ENCODE measurements at places on chromosomes 4 and X. TPM values are rescaled to one million over a fixed set of nuclear protein-coding genes. Genes with fewer than 3 reads are reported as not detected.

DNA sequence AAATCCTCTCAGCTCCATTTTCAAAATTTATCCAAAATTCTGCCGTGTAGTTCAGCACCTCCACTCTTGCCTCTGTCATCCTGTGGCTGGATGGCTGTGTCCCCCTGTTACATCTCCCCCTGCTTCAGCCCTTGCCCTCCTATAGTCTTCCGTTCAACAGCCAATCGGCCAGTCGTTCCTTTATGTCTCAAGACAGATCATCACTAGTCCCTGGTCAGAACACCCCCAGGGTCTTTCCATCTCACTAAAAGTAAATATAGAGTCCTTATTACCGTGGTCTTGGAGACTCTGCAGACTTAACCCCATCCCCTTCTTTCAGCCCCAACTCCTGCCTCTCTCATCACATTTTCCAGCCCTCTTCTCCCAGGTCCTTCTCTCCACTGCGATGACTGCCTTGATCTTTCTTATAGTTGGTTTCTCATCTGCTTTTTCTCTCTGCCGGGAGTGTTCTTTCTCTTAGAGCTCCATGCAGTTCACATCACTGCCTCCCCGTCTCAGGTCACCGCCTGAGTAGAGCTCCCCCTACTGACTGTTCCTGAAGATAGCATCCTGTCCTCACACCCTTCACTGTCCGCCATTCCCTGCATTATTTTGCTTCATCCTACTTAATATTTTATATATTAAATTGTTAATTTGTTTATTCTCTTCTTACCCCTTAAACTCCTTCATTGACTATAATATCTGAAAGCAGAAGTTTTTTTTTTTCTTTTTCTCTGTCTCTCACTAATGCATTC lies 736.9 kb upstream of the MAGEB2 start:
- H3K27ac ChIP-seq, result no peak overlapping the region
- no peaks in the 10 kb centered on the region for H3K4me1 ChIP-seq
- DNase-seq, result no peak
- no peak overlapping the region for H3K4me3 ChIP-seq

DNA sequence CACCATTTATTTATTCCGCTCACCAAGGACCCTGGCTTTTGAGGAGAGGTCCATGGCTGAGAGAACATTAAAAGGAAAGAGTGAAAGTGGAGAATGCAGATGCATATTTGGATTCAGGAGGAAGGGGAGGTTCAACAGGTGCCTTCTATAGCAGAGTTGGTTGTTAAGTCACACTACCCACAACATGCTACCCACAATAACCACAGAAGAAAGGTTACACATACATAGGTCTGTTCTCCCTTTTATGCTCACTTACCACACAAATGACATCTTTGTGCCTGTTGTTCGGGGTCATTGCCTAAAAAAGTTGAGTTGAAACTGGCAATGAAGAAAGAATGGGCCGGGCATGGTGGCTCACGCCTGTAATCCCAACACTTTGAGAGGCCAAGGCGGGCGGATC lies 587.4 kb downstream of the RPA4 start:
- H3K27me3 ChIP-seq, result no peaks in the 10 kb centered on the region
- no peak overlapping the region for H3K4me3 ChIP-seq
- no peaks in the 10 kb centered on the region for H3K4me1 ChIP-seq
- no peak for DNase-seq
- H3K36me3 ChIP-seq, result no peaks in the 10 kb centered on the region
- H3K27ac ChIP-seq, result no peak overlapping the region

UGT2B11 gene
- total RNA-seq, result not detected

FANCB gene
- total RNA-seq, result 1.6 TPM

GRCh38 chr4:2787230-2788100 lies 5.4 kb upstream of the SH3BP2 start:
- H3K27me3 ChIP-seq, result no peaks in the 10 kb centered on the region
- peak; percentile 51 for DNase-seq
- H3K4me3 ChIP-seq, result no peak overlapping the region

DNA sequence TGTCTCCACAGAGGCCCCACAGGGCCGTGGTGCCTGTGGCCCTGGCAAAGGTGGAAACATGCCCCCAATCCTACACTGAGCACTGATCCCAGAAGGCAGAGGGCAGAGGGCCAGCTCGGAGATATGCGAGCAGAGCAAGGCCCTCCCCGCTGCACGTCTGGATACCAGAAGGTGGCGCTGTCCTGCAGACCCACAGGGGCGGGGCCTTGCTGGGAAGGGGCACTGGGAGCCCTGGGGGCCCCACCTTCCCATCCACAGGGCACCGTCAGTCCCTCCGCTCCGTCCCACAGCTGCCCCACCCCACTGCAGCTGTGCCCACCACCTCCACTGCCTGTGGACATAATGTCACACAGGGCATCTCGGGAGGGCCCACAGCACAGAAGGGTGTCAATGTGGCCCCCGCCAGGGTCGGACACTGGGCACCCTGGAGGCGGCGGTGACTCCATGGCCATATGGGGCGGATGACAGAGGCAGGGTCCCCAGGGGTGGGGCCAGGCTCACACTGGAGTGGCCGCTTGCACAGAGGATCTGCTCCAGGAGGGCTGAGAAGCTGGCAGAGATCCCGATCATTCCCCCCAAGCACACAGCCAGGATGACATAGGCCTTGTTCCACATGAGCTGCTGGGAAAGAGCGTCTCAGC lies 4.8 kb downstream of the SLC49A3 start:
- peaks cover 6% of the 10 kb centered on the region for H3K27me3 ChIP-seq
- H3K4me3 ChIP-seq, result no peak overlapping the region
- peaks cover 41% of the 10 kb centered on the region for H3K4me1 ChIP-seq

DNA sequence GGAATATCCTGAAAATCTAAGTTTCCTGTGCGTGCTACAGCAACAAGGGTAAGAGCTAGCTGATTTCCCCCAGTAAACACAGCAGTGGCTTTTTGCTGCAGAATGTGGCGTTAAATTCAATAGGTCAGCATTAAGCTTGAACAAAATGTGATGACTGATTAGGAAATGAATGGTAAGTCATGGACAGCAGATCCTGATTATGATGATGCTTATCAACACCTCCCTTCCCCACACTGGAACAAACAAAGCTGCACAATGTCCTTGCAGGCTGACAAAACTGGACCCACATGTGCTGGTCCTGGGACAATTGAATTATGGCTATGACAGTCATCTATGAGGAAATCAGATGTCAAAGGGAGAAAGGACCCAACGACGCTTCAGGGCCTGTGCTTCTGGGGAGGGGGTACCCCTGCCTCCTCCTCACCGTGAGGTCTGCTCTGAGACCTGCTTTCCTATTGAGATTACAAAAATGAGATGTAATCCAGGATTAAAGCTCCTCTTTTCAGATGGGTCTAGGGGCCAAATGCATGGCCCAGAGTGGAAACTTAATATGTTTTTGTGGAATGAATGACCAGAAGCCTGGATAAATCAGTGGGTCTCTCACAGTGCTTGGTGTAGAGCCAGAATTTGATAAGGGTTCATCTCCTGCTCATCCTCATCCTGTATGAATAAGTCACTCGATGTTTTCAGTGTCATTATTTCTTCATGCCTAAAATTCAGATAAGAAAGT lies 32.0 kb upstream of the BOD1L1 start:
- H3K4me3 ChIP-seq, result no peak overlapping the region
- peaks cover 5% of the 10 kb centered on the region for H3K4me1 ChIP-seq
- H3K27ac ChIP-seq, result no peak overlapping the region
- no peaks in the 10 kb centered on the region for H3K36me3 ChIP-seq
- no peaks in the 10 kb centered on the region for H3K27me3 ChIP-seq

NUDT11 gene
- 0.20 TPM for total RNA-seq

GRCh38 chr4:125975861-125976397 lies 661.2 kb downstream of the FAT4 start:
- H3K27me3 ChIP-seq, result no peaks in the 10 kb centered on the region
- DNase-seq, result no peak
- no peak overlapping the region for H3K27ac ChIP-seq
- H3K36me3 ChIP-seq, result no peaks in the 10 kb centered on the region
- no peak overlapping the region for H3K4me3 ChIP-seq

GRCh38 chr4:143773998-143774895 lies 73.8 kb upstream of the FREM3 start:
- no peak overlapping the region for H3K4me3 ChIP-seq
- no peaks in the 10 kb centered on the region for H3K27me3 ChIP-seq
- no peaks in the 10 kb centered on the region for H3K36me3 ChIP-seq
- peak; percentile 7 for DNase-seq
- no peaks in the 10 kb centered on the region for H3K4me1 ChIP-seq

- H3K4me1 ChIP-seq, result no peaks in the 10 kb centered on the region
- H3K36me3 ChIP-seq, result no peaks in the 10 kb centered on the region
- H3K27ac ChIP-seq, result no peak overlapping the region
- H3K4me3 ChIP-seq, result no peak overlapping the region
- DNase-seq, result no peak
- no peaks in the 10 kb centered on the region for H3K27me3 ChIP-seq
Measured at GRCh38 chrX:81229229-81229628, 27.3 kb downstream of the SH3BGRL start.

- no peak for DNase-seq
- peaks cover 12% of the 10 kb centered on the region for H3K4me1 ChIP-seq
- no peak overlapping the region for H3K4me3 ChIP-seq
- H3K27me3 ChIP-seq, result no peaks in the 10 kb centered on the region
- no peak overlapping the region for H3K27ac ChIP-seq
- H3K36me3 ChIP-seq, result peaks cover 42% of the 10 kb centered on the region
Measured at GRCh38 chrX:47571896-47572295, 10.3 kb upstream of the TIMP1 start.

DRP2 gene
- total RNA-seq, result not detected

ADH1A gene
- not detected for total RNA-seq

DNA sequence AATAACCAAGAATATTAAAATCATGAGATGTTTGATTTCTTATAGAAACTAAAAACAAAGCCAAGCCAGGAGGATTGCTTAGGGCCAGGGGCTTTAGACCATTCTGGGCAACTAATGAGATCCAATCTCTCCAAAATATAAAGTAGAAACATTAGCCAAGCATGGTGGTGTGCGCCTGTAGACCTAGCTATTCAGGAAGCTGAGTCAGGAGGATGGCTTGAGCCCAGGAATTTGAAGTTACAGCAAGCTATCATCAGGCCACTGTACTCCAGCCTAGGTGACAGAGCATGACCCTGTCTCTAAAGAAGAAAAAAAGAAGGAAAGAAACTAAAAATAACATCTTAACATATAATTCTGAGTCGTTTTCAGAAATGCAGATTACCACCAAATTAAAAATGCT lies 96.7 kb downstream of the NAF1 start:
- no peak for DNase-seq
- H3K27me3 ChIP-seq, result no peaks in the 10 kb centered on the region

DNA sequence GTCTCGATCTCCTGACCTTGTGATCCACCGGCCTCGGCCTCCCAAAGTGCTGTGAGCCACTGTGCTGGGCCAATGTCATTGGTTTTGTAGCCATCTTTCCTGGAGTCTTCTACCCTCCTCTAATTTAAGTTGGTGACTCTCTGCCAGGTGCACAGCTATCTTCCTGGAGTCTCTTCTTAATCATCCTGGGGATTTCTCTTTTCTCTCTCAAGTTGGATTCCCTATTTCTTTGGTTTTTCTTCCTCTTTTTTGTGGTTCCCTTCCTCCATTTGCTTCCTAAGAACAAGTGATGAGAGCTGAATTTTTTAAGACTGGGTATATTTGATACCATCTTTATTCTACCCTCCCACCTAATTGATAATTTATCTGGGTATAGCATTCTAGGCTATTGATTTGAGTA lies 113.8 kb downstream of the SYNPO2 start:
- no peak overlapping the region for H3K27ac ChIP-seq
- H3K27me3 ChIP-seq, result no peaks in the 10 kb centered on the region
- H3K36me3 ChIP-seq, result no peaks in the 10 kb centered on the region
- no peaks in the 10 kb centered on the region for H3K4me1 ChIP-seq
- DNase-seq, result no peak
- no peak overlapping the region for H3K4me3 ChIP-seq

DNA sequence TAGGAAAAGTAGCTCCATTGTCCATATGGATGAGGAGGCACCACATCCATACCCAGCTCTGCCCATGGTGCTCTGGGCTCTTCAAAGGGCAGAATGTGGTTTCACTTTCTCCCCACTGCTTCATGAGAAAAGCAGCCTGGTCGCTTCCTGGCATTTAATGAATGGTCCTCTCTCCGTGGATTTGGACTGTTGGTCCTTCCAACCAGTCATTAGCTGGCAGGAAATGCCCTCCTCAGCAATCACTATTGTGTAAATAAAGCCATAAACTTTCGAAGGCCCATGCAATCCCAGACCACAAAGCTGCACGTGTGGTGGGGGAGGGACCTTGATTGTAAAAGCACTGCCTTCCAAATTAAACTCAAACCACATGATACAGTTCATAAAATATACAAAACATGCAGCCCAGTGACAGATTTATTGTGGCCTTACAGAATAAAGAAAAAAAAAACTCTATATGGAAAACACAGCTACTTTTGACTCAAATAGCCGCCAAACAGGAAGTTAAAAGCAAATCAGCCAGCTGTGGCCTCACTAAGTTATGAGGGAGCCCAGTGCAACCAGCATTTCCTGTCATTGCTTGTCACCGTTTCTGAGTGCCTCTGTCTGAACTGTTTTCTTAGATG lies 8.1 kb downstream of the MBNL3 start:
- peak overlapping the region; percentile 52 for H3K4me3 ChIP-seq
- no peaks in the 10 kb centered on the region for H3K36me3 ChIP-seq
- peak; percentile 15 for DNase-seq
- no peaks in the 10 kb centered on the region for H3K27me3 ChIP-seq
- H3K27ac ChIP-seq, result peak overlapping the region; percentile 65

DNA sequence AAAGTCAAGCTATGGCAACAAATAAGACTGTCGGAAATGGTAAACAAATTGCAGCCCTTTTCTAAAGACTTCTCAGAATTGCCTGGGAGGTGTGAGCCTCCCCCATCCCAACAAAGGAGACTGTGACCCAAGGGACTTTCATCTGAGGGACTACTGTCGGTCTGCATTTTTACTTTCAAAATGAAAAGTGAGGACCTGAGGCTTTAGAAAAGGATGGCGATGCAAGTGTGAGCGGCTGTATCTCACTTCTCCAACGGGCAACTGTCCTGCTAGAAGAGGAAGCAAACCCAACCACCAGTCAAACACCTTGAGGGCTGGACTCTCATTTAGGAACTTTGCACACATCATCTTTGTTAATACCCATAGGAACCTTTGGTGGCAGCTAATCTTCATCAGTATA lies 62.6 kb upstream of the CLNK start:
- no peaks in the 10 kb centered on the region for H3K36me3 ChIP-seq
- H3K27me3 ChIP-seq, result no peaks in the 10 kb centered on the region
- no peaks in the 10 kb centered on the region for H3K4me1 ChIP-seq
- no peak overlapping the region for H3K27ac ChIP-seq

DNA sequence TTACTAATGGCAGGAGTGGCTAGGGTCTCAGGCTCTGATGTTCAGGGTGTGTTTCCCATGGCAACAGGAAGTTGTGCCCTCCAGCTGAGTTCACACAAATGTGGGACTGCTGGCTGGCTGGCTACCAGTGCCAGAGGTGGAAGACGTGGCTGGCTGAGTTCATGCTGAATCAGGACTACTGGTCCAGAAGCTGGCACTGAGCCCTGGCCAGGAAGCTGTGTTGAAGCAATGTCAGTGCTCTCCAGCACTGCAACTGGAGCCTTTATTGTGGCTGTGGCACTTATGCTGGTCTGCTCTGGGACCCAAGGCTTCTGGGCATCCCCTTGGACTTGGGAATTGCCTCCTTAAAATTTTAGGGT lies 42.0 kb upstream of the ZXDA start:
- no peak overlapping the region for H3K4me3 ChIP-seq
- H3K4me1 ChIP-seq, result peaks cover 8% of the 10 kb centered on the region
- H3K36me3 ChIP-seq, result no peaks in the 10 kb centered on the region
- DNase-seq, result no peak
- H3K27me3 ChIP-seq, result no peaks in the 10 kb centered on the region
